ENCODE measurements at places on chromosomes 2 and 18.

GRCh38 chr2:38038682-38039081, 37.3 kb downstream of the CYP1B1 start:
- DNase-seq = no peak

DNA sequence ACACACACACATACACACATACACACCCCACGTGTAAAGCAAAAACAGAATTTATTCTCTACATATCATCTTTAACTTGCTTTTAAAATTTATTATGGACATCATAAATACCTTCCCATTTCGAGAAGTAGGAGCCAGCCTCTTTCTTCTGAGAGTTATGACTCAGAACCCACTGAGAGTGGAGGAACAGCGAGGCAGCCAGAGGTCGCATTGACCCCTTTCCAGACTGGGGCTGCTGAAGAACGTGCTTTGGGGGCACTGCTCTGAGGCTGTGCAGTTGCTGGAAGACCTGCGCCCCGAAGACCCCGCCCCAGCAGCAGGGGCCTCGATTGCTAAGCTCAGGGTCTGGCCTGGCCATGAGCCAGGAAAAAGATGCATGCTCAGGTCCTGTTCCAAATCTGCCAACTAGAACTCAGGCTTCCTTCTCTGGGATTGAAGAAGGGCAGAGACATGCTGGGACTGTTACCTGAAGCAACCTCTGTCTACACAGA, 133.8 kb upstream of the TWIST2 start:
- DNase-seq = no peak

GRCh38 chr2:206415618-206416243, 27.6 kb upstream of the ADAM23 start:
- no peak for DNase-seq

DNA sequence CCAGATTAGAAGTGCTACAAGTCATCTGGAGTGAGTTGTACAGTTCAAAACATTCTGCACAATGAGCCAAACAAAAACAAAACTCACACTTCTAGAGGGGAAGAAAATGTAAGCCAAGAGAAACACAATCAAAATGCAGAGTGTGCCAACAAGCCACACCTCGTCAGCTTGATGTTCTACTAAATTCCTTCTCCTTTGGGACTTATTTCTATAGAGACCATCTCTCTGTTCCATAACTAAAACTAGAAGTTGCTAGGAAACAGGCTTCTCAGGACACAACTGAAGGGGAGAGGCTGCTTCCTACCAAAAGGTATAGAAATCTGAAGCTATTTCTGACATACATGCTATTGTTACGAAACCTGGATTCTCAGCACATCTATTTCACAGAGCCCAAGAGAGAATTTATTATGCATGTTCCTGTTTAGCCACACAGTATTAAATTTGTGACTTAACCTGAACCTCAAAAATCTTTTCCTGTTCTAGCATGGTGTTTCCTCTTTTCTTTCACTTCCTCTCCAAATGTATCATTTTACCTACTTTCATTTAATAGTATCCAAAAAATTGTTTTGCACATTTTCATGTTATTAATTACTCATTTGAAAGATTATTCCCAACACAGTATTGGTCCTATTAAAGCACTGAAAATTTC, 211.4 kb upstream of the CCDC150 start:
- no peak for DNase-seq

- no peak for DNase-seq
Observed at GRCh38 chr2:54512663-54513362, 56.7 kb downstream of the SPTBN1 start.

GRCh38 chr18:42080340-42080739, 125.3 kb downstream of the PIK3C3 start:
- DNase-seq = no peak

- DNase-seq = no peak
Observed at GRCh38 chr18:54958704-54959625, at the start of gene CCDC68. TSS of gene CCDC68 (minus strand) at chr18:54959461. CDS start at chr18:54942791, 16,670 bp downstream.

- no peak for DNase-seq
Observed at GRCh38 chr2:167506395-167506794, 618.1 kb downstream of the XIRP2 start.

DNA sequence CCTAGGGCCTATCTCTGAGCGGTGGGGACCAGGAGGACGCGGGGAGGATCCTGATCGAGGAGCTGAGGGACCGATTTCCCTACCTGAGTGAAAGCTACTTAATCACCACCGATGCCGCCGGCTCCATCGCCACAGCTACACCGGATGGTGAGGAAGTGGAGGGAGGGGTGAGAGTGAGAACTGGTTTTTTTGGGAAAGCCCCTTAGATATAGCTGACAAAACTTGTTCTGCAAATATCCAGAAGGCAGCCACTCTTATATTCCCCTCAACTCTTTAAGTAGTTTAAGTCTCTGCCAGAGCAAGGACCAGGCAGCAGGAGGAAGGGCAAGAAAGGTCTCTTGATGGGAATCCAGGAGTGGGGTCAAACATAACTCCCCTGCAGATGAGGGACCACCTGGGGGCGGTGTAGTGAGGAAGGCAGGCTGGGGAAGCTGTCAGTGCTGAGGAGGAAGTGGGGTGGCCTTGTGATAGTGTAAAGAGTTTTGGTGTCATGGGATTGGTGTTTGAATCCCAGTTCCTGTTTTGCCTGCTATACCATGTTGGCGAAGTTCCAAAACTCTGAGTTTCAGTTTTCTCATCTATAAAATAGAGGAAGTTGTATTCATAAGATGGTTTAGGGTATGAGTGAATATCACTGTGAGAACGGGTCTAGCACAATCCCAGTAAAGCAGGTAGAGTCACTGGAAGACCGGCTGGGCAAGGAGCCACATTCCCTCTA, 3.4 kb downstream of the NAGK start:
- DNase-seq = peak; percentile 31

GRCh38 chr2:18925296-18925695, 335.9 kb upstream of the NT5C1B start:
- DNase-seq = no peak
